ENCODE measurements at places on chromosomes 1 and 21. TPM values are rescaled to one million over a fixed set of nuclear protein-coding genes. Genes with fewer than 3 reads are reported as not detected.

DNA sequence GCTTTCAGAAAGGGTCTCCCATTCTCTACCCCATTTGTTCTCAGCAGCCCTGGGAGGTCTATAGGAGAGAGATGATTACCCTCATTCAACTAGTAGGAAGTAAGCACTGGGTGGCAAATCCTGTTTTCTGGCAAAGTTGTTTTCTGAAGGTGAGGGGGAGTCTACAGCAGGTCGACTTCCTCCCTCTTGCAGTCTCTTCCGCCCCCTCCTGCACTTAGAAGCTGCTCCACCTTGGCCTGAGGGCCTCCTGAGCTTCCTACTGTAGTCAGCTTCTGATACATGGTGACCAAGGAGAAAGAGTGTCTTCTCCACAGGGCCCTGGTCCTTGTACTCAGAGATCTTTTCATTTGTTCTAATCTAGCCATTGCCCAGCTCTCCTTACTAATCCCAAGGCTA lies 93.1 kb downstream of the RGL1 start:
- no peak overlapping the region for H3K4me3 ChIP-seq
- peaks cover 6% of the 10 kb centered on the region for H3K36me3 ChIP-seq
- H3K27ac ChIP-seq = no peak overlapping the region
- H3K4me1 ChIP-seq = peaks cover 7% of the 10 kb centered on the region

- H3K36me3 ChIP-seq = peaks cover 5% of the 10 kb centered on the region
- H3K4me3 ChIP-seq = no peak overlapping the region
- H3K27ac ChIP-seq = no peak overlapping the region
- peaks cover 24% of the 10 kb centered on the region for H3K4me1 ChIP-seq
- no peak for DNase-seq
Observed at GRCh38 chr1:6358757-6359201, 34.8 kb downstream of the ACOT7 start.

- no peak overlapping the region for H3K4me3 ChIP-seq
- peaks cover 2% of the 10 kb centered on the region for H3K36me3 ChIP-seq
- peaks cover 6% of the 10 kb centered on the region for H3K4me1 ChIP-seq
- no peak overlapping the region for H3K27ac ChIP-seq
- no peak for DNase-seq
- H3K27me3 ChIP-seq = no peaks in the 10 kb centered on the region
Observed at GRCh38 chr21:43609501-43610340, 49.6 kb downstream of the HSF2BP start.

TNFSF4 gene
- 1.7 TPM for total RNA-seq

BCL2L15 gene
- 0.16 TPM for total RNA-seq

LCE3D gene
- not detected for total RNA-seq
